ENCODE measurements at places on chromosomes 16 and 17. TPM values are rescaled to one million over a fixed set of nuclear protein-coding genes. Genes with fewer than 3 reads are reported as not detected.

CLDN9 gene
- not detected for polyA plus RNA-seq

INCA1 gene
- polyA plus RNA-seq: 1.6 TPM

KRTAP9-2 gene
- not detected for polyA plus RNA-seq

ASGR2 gene
- polyA plus RNA-seq: 1.4 TPM

ORMDL3 gene
- polyA plus RNA-seq: 85.9 TPM

FZD2 gene
- 5.5 TPM for polyA plus RNA-seq

GNGT2 gene
- polyA plus RNA-seq: 8.3 TPM

CCL22 gene
- polyA plus RNA-seq: not detected

PKMYT1 gene
- polyA plus RNA-seq: 0.97 TPM

HOXB8 gene
- polyA plus RNA-seq: 19.3 TPM

SLC13A5 gene
- polyA plus RNA-seq: not detected

IKZF3 gene
- 0.09 TPM for polyA plus RNA-seq

ZSCAN10 gene
- polyA plus RNA-seq: not detected

TUBD1 gene
- polyA plus RNA-seq: 6.8 TPM

TSPOAP1 gene
- 12.5 TPM for polyA plus RNA-seq

DNA sequence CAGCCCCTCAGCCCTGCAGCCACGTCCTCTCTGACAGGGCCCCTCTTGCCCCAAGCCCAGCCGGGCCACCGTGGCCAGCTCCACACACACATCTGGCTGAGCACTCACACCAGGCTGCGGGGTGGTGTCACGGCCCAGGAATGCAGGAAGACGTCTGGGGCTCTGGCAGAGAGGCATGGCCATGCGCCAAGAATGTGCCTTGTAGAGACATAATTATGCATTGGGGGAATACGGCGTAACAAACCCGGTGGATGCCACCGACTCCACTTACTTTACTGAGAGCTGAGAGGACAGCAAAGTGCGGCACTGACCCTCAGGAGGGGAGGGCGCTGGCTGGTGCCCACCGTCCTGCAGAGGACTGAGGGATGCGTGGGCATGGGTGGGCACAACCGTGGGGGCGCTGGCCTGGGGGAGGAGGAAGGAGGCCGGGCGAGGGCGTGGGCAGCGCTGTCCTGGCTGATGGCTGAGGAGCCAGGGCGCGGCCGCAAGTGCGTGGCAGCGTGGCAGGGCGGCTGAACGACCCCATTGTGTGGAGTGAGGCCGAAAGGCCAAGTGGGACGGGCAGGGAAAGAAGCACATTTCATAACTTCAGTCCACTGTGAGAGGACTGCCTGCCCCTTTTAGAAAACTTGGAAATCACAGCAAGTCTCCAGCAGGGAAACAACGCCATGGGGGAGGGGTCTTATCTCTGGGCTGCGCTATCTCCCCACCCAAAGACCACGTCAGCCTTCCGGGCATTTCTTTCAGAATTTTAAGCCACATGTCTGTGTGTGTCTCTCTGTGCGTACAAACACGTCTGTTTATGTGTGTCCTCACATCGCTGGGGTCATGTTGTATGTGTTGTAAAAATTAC is 30.6 kb downstream of the METRNL start:
- peak; percentile 97 for DNase-seq

DNA sequence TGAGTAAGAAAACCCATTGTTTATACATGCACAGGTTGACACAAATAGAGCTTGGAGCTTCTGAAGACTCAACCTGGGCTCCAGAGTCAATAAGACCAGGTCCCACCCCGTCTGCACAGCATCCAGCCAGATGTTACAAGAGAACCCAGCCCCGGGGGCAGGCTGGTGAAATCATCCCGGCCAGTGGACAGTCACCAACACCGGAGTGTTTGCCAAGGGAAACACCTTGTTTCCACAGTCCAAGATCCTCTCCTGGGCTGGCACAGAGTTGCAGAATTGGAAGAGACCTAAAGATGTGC is 90.3 kb downstream of the RAB11FIP4 start:
- DNase-seq: no peak

DNA sequence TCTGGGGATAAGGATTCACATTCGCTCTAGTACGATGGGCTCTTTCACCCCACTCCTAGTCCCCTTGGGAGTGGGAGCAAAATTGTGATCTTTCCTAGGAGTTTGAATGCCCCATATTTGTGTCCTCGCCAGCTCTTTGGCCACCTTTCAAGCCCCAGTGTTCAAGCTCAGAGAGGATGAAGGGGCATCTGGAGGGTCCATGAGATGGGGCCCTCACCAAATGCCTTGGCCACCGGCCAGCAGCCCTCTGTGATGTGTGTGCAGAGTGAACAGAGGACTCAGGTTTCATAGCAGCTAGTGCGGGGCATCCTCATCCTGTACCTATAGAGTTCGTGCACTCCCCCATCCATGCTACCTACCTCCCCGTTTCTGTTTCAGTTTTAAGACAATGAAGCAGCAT is 140.6 kb downstream of the RAB11FIP4 start:
- no peak for DNase-seq

DNA sequence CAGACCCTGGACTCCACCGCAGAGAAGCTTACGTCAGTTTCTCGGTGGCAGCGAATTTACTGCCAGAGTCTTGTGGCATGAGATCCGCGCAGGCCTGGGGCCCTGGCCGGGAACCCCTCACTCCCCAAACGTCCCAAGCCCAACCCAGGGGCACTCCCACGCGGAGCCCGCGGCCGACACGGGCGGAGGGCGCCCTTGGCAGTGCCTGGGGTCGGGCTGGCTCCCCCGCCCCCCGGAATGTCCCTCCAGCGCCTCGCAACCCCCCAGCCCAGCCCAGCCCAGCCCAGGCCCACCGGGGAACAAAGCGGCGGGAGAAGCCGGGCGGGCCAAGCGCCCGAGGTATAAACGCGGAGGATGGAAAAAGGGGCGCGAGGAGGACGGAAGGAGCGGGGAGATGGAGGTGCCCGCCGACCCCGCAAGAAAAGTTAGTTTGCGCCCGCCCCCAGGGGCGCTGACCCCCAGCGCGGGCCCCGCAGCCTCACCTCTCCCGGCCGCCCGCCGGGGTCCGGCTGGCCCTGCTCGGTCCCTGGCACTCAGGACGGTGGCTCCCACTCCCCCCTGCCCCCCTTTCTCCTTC is 330 bp downstream of the CASKIN2 start:
- DNase-seq: no peak

DNA sequence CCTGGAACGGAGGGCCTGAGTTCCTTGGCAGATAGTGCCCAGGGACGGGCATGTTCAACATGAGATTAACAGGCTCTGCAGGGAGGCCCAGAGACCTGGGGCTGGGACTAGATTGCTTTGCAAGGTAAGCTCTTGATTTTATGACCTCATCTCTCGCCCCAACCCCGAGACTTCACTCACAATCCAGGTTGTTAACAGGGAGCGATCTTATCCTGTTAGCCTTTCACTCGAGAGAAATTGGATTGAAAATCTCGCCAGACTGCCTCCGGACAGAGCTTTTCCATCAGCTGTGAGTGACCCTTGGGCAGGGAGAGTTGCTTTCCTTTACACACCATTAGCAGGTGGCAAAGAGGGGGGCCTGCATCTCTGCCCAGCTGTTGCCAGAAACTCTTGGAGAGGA is 521.7 kb upstream of the EEF2KMT start:
- no peak for DNase-seq

- no peak for DNase-seq
These were observed 199.3 kb downstream of the C16orf95 start for GRCh38 chr16:87117936-87118335.

- no peak for DNase-seq
These were observed 132.6 kb downstream of the PARN start for GRCh38 chr16:14497245-14498082.

GRCh38 chr17:83138820-83139219 is 59.4 kb downstream of the METRNL start:
- DNase-seq: peak; percentile 15

GRCh38 chr16:62077998-62078397 is 41.8 kb upstream of the CDH8 start:
- no peak for DNase-seq

DNA sequence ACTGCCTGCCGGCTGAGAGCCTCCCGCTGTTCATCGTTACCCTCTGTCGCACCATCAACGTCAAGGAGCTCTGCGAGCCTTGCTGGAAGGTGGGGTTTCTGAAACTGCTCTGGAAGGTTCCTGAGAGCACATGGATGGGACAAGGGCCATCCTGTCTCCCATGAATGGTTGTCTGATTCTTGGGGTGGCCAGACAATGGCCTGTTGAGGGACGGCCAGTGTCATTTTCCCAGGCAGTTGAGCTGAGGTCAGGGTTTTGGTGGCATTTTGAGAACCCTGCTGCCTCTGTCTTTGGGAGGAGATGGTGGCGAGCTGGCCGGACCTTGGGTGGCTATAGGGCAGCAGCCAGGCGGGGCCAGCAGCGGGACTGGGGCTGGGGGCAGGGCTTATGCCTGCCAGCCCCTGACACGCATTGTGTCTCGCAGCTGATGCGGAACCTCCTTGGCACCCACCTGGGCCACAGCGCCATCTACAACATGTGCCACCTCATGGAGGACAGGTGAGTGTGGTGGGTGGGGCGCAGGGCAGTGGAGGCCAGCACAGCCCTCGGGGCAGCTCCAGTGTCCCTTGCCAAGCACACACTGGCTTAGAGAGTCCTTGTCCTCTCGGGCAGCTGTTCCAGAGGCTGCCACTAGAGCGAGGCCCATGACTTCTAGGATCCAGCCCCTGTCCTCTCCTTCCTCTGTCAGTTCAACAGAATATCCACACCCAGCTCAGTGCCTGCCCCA is 9.1 kb downstream of the TSC2 start:
- DNase-seq: no peak

GRCh38 chr17:50476545-50477315 is 1.9 kb upstream of the RSAD1 start:
- no peak for DNase-seq

DNA sequence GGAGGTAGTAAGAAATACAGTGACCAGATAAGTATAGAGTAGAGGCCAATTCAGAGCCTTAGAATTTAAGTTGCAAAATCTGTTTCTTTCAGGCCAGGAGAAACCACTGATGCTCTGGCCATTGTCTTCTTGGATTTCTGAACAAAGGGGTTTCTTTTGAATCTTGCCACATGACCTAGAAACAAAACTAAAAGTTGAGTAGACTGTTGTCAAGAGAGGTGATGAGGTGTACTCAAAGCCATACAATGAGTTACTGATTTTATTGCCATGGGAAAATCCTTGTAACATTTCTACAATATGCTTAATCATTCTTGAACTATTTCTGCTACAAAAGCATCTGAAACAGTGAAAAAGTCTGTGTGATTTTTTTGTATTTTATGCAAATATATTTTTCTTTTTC is 881.3 kb downstream of the CDH11 start:
- no peak for DNase-seq

DNA sequence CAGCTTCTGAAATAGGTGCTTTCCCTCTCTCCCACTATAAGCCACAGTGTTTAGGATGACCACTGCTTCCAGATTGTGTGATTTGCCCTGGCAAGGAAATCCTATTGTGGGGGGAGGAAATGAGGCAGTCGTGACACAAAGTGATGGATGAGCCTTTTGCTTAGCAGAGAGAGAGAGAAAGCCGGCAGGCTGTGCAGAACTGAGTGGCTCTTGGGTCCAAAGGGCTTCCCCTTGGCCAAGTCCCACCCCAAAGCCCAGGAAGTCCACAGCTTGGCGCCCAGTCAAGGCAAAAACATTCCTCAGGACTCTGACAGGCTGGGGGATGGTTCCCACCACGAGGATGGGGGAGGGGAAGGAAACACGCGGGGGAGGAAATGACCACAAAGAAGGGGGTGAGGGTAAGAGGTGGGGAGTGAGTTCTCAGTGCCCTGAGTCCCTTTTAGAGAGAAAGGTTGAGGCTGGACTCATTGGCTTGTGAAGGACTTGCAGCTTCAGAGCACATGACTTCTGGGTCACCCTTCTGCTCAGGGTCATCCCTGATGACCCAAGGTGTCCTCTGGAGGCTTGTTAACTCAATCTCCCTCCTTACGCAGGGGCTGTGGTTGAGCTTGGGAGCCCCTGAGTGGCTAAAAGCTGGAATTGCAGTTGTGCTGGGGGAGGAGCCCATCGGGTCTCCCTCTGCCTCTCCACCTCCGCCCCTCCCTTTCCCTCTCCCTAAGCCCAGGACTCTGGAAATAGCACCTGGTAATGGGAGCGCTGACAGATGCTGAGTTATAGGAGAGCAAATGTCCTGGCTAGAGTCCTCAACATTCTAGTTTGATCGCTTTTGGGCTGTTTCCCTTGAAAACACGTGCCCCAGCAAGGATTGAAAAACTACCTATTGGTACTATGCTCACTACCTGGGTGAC is 10.3 kb upstream of the MSL1 start:
- peak; percentile 97 for DNase-seq

GRCh38 chr17:80519091-80519781 is 25.4 kb upstream of the RPTOR start:
- no peak for DNase-seq

GRCh38 chr16:56282451-56282850 is 91.2 kb downstream of the GNAO1 start:
- DNase-seq: no peak

GRCh38 chr16:69833357-69834282 is 71.5 kb downstream of the WWP2 start:
- DNase-seq: no peak

- no peak for DNase-seq
These were observed 999.5 kb upstream of the EEF2KMT start for GRCh38 chr16:6096931-6097670.

DNA sequence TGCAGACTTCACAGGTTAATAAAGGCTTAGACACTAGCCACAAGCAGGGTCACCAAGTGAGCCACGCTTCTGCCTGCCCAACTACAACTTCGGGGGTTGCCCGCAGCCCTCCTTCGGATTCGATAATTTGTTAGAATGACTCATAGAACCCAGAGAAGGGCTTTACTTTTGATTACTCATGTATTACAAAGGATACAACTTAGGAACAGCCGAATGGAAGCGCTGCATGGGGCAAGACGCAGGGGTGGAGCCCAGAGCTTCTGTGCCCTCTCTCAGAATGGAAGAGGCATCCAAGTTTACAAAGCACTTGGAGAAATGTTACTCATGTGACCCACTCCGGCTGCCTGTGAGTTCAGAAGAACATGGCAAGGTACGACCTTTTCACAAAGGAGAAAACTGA is 7.5 kb upstream of the CDH5 start:
- no peak for DNase-seq

DNA sequence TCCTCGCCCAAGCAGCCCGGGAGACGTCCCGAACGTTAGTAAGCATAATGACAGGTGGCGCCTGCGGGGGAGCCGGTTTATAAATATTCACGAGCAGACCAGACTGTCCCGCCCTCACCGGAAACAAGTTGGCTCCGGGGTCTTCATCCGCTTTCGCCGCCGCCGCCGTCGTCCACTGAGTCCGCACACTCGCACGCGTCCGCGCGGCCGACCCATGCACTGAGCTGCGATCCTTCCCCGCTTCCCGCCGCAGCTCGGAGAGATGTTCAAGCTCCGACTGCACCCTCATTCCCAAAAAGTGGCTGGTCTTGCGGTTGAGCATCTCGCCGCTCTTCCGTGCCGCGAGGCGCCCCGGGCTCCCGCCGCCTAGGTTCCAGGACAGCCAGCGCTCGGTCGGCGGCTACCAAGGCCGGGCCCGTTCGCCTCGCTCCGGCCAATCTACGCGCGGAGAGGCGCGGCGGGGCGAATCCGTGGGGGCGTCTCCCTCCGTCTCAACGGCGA is 385 bp downstream of the CFAP119 start:
- DNase-seq: peak; percentile 69
